Urinary bladder (tissue), 4 donors: ENCODE measurements at places on chromosomes 1 and 21.

GRCh38 chr1:241406421-241406820, 49.4 kb upstream of the RGS7 start:
- no peak for DNase-seq

GRCh38 chr1:84834419-84835064, 58.5 kb downstream of the LPAR3 start:
- DNase-seq: no peak

DNA sequence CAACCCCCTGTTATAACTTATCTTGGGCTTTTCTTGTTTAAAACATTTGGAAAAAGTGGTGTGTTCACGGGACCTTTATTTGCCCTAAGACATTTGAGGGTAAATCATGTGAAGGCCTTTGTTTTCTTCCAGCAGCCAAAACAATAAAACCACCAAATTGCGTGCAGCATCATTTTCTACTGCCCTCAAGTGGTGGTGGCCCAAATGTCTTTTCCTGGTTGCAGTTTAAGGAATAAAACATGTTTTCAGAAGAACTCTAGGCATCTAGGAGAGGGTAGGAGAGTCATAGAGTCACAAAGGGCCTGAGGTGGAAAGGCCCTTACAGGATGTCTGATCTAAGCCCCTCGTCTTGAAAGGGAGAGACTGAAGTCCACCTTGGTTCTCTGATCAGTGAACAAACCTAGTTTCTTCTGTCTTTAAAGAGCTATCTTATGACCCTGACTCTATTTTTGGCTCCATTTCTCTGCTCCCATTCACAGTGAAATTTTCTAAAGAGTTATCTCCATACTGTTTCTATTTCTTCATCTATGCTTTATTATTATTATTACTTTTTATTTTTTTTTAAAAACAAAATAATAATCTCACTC, 16.0 kb upstream of the EPS15 start:
- DNase-seq: peak; percentile 17

- no peak for DNase-seq
Measured at GRCh38 chr1:71572038-71572437, 491.2 kb upstream of the ZRANB2 start.

- no peak for DNase-seq
Measured at GRCh38 chr1:95018602-95019369, 54.0 kb downstream of the ALG14 start.

GRCh38 chr1:229579059-229579673, 20.7 kb upstream of the ABCB10 start:
- DNase-seq: peak; percentile 17

GRCh38 chr1:78411707-78412106, 79.1 kb upstream of the PTGFR start:
- DNase-seq: no peak

DNA sequence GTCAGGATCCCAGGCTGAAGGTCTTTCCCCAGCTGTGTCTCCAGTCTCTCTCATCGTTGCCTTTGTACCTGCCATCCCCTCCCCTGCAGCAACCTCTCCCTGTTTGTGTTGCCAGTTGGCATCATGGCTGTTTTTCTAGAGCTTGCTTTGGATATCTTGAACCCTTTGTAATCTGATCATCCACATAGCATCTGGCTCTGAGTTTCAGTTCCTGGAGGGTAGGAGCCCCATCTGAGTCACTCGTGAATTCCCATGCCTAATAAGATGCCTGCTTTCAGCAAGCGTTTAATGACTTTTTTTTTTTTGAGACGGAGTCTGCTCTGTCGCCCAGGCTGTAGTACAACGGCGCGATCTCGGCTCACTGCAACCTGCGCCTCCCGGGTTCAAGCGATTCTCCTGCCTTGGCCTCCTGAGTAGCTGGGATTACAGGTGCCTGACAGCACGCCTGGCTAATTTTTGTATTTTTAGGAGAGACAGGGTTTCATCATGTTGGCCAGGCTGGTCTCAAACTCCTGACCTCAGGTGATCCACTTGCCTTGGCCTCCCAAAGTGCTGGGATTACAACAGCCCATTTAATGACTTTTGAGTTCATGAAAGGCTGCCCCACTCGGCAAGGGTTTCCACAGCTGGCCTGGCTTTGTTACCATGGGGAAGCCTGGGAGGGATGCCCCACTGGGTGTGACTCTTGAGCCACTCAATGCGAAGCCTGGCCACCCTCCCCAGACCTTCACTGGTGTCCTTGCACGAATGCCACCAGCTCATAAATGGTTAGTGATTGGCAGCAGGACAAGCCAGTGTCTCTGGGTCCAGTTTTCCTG, 11.9 kb downstream of the ALPL start:
- no peak for DNase-seq

DNA sequence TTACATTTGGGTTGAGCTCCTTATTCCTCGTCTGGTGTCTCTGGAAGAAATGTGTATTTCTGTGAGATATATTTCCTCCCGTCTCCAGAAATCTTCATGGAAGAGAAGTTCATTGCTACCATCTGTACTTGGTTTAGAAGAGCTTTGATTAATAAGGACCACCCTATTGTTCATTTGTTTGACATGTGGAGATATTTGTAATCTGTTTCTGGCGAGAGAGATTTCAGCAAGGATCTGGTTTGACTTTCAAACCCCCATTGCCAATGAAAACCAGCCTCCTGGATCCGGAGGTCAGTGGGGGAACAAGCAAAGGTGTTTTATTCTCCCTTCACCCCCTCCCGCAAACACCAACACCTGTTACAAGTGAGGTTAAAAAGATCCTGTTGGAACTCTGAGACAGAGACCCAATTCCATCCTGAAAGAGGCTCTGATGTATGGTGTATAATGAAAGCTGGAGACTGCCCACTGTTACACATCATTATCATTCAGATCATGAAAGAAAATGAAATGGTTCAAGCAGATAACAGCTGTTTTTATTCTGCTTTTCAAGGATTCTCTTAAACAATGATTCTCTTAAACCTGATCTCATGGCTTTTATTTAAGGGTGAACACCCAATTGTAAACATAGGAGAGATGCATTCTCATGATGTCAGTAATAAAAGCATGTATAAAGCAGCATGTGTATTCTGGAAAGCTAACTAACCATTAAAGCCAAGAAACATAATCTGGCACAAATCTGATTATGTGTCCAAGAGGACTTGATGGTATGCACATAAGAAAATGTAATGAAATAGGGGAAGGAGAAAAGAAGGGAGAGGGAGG, 393.5 kb upstream of the ADGRL2 start:
- DNase-seq: peak; percentile 66

DNA sequence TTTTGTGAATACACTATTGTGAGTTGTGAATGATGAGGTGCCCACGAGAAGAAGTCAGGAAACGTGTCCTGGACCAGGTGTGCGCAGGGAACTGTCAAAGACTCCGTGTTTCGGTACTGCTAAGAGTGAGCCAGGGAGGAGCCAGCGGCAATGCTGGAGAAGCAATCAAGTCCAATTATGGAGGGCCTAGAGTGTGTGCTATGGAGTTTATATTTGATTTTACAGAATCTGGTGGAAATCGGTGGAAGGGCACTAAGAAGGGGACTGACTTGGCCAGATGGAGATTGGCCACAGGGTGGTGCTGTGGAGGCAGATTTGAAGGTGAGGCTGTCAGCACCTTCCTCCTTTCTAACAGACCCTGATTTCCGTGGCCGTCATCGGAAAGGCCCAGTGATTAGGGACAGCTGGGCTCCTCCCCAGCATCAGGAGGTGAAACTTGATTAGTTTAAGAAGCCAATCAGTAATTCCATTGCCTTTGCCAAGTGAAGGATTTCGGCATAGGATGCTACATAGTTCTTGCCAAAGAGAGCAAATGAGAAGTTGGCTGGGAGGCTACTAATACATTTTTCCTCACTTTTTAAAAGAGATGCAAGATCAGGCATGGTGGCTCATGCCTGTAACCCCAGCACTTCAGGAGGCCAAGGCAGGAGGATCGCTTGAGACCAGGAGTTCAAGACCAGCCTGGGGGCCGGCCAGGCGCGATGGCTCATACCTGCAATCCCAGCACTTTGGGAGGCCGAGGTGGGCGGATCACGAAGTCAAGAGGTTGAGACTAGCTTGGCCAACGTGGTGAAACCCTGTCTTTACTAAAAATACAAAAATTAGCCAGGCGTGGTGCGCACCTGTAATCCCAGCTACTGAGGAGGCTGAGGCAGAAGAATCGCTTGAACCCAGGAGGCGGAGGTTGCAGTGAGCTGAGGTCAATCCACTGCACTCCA, 7.0 kb downstream of the PTCH2 start:
- DNase-seq: no peak

DNA sequence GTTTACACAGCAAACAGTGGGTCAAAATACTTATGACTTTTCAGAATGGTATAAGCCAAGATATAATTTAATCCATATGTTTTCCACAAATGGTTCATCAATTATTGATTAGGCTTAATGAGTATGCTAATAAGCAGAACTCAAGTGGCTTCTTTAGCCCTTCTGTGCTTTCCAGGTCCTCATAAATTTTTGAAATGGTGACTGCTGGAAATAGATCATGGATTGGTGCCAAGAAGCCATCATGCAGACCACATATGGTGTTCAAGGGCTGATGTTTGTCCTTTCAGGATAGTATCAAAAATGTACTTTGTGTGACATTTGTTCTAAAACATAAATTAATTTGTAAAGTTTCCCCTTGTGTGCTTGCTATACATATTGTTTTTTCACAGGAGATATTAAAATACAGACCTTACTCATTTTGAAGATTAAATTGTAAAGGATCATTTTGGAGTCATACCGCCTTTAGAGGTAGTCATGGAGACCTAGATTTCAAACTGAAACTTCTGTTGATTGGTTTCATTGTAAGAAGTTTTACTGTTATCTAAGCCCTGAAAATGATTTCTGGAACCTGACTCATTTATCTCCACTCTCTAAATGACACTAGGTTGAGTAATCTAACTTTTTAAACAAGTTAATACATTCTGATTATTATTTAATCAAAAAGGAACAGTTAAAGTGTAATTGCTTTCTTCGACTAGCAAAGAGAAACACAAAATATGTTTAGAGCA, 507.9 kb downstream of the PLA2G4A start:
- DNase-seq: no peak
